ENCODE measurements at places on chromosomes 3 and 15.
A peak's percentile ranks its signal among the peaks of the same experiment; 100 is the strongest.

DNA sequence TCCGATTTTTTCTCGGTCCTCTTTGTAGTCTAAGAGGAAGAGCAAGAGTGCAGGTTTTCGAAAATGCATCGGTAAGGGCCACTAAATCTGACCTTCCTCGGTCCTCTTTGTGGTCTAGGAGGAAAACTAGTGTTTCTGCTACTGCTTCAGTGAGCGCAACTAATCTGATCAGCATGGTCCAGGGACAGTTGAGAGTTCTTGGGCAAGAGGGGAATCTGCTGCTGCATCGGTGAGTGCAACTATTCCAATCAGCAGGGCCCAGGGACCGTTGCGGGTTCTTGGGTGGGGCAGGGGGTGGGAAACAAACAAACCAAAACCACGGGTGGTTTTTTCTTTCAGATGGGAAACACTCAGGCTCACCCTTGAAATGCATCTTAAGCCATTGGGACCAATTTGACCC lies 10.5 kb upstream of the OSBPL11 start:
- DNase-seq, result no peak

GRCh38 chr3:161508852-161509477 lies 12.4 kb downstream of the OTOL1 start:
- DNase-seq, result peak; percentile 28

- no peak for DNase-seq
Observed at GRCh38 chr3:44016818-44017217, 224.9 kb upstream of the TOPAZ1 start.

- no peak for DNase-seq
Observed at GRCh38 chr15:41789236-41789635, 15.0 kb downstream of the MAPKBP1 start.

DNA sequence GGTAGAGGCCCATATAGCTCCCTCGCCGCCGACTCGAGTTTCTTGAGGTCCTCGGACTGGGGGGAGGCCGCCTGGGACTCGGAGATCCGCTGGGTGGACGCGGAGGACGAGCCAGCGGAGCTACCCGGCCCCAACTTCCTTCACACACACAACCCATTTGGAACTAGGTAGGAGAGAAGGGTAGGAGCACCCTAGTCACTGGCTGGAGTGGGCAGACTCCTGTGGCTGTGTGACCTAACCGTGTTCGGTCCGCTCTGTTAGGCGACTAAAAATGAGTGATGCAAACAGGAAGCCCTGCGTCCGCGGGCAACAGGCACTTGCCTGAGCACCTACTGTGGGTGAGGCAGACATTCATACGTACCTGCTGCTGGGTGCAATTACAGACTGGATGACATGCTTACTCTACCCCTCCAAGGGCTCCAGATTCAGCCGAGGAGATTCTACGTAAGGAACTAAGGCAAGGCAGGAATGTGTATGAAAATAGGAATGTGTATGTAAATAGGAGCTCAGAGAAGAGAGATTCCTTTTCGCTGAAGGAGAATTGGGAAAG lies 4.6 kb upstream of the SIN3A start:
- peak; percentile 40 for DNase-seq

- DNase-seq, result no peak
Observed at GRCh38 chr15:67145710-67146109, 80.3 kb downstream of the SMAD3 start.

- no peak for DNase-seq
Observed at GRCh38 chr3:37154668-37155314, 19.6 kb downstream of the LRRFIP2 start.

DNA sequence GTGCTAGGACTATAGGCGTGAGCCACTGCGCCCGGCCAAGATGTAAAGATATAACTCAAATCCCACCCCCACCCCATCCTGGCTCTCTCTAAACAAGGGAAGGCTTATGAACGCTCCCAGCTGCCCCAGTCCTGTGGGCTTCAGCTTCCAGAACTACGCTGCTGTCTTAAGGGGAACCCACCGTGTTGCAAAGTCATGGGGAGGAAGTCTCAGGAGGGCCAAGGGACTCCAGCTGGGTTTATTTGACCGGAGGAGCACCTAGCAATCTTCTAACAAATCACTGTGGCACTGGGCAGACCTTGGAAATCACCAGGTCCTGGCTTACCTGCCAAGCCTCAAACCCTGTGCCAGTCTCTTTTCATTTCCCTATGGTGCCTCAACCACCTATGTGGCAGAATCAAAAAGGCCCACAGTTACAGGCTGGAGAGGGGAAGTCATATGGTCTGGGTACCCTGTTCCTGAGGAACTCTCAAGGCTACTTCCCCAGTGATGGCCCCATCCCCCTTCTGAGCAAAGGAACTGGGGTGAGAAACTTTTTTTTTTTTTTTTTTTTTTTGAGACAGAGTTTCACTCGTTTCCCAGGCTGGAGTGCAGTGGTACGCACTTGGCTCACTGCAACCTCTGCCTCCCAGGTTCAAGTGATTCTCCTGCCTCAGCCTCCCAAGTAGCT lies 83.4 kb downstream of the RBPMS2 start:
- no peak for DNase-seq

GRCh38 chr3:123392871-123393620 lies 55.8 kb downstream of the ADCY5 start:
- DNase-seq, result no peak

DNA sequence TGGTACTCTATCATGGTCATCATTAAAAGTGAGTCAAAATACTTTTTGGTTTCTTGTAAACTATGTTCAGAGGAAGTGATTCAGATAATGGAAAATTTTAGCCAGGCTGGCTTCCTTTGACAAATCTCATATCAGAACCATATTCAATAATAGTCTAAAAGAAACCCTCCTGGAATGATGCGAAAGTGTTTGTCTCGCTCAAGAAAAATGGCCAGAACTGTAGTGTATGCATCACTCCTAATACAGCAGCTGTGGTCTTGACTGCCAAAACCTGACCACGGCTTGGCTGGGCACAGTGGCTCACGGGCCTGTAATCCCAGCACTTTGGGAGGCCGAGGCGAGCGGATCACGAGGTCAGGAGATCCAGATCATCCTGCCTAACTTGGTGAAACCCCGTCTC lies 35.6 kb upstream of the KCNMB2 start:
- DNase-seq, result peak; percentile 17
